ENCODE measurements at places on chromosomes 6 and 20.
A peak's percentile ranks its signal among the peaks of the same experiment; 100 is the strongest.

- DNase-seq, result no peak
Observed at GRCh38 chr6:148118244-148118643, 224.4 kb upstream of the SASH1 start.

- no peak for DNase-seq
Observed at GRCh38 chr6:47741807-47742206, 40.0 kb upstream of the OPN5 start.

DNA sequence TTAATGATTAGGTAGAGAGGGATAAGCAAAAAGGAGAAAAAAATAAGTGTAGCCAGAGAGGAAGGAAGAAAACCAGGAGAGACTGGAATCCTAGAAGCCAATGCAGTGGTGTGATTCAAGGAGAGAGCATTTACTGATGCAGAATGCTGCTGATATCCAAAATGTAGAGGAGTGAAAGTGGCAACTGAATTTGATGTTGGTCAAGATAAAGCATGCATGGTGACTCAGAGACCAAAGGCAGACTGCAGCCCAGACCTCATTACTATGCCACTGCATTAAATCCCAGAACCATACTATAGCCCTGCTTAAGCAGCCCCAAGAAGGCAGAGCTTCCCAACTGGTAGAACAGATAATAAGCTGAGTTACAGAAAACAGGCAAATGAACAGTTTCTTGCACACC lies 15.8 kb downstream of the KLHL32 start:
- no peak for DNase-seq

DNA sequence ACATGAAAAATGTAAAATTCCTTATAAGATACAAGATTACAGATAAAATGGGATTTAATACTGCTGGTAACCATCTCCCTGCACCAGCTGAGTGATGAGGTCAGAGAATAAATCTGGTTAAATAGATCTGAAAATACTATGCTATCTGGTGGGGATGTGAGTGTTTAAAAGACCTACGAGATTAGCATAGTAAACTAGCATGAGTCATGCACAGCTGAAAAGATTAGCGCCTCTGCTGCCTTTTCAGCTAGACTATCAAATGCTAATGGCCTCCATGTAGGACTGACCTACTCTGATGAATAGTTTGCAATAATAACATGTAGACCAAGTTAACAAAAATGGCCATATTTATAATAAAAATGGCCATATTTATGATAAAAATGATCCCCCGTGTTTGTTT lies 553.3 kb downstream of the C6orf118 start:
- DNase-seq, result no peak

- no peak for DNase-seq
Observed at GRCh38 chr6:154848580-154848979, 115.4 kb downstream of the SCAF8 start.

- DNase-seq, result no peak
Observed at GRCh38 chr6:3046295-3046694, 22.0 kb upstream of the RIPK1 start.

GRCh38 chr6:144595266-144595665 lies 310.1 kb downstream of the UTRN start:
- no peak for DNase-seq

GRCh38 chr6:25928562-25929324 lies 1.7 kb downstream of the SLC17A2 start:
- DNase-seq, result no peak

DNA sequence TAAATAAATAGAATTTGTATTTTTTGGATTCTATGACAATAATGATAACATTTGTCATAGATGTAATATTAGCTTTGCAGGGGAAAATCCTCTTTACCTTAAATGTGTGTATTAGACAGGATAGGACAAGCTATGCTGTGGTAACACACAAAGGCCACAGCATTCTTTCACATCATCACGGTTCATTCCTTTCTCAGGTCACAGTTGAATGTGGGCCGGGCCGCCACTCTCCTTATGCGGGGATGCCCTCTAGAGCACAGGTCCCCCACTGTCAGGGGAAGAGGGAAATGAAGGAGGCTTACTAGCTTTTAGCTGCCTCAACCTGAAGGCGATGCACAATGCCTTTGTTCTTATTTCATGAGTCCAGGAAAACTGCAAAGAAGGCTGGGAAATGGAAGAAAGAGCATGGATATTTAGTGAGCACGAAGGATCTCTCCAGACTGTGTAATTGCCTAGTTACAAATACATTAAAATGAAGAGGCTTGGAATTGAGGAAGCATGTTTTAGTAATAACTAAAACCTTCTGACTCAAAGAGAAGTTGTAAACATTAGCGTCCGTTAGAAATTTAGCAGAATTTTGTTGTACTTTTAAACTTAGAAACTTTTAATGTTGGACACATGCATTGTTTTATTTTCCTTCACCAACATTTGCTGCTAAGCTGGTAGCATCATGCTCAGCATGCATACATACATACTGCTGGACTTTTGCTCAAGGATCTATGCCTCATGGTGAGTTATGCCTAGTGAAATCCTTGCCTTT lies 248.9 kb upstream of the FOXQ1 start:
- no peak for DNase-seq

- peak; percentile 18 for DNase-seq
Observed at GRCh38 chr6:141988954-141989705, 143.6 kb upstream of the GJE1 start.

GRCh38 chr6:64040113-64040512 lies 404.5 kb downstream of the PHF3 start:
- no peak for DNase-seq

GRCh38 chr6:16700202-16700915 lies 60.9 kb downstream of the ATXN1 start:
- no peak for DNase-seq

DNA sequence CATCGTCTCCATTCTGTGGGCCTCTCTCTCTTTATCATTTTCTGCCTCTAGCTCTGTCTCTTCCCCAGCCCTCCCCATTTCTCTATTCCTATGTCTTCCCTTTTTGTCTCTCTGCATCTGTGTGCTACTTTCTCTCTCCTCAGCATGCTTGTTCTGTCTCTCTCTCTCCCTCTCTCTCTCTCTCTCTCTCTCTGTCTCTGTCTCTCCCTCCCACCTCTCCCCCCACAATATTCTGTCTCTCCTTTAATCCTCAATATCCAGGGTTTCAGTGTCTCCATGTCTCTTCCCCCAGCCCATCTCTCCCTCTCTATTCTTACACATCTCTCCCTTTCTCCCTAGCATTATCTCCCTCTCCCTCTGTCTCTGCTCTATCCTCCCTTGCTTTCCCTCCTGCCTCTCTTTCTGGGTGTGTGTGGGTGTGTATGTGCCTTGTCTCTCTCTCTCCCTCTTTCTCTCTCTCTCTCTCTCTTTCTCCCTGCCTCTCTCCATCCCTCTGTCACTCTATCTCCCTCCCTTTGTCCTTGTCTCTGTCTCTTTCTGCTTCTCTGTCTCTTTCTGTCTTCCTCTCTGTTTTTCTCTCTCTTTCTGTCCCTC lies 76.9 kb upstream of the SIRPA start:
- DNase-seq, result no peak

DNA sequence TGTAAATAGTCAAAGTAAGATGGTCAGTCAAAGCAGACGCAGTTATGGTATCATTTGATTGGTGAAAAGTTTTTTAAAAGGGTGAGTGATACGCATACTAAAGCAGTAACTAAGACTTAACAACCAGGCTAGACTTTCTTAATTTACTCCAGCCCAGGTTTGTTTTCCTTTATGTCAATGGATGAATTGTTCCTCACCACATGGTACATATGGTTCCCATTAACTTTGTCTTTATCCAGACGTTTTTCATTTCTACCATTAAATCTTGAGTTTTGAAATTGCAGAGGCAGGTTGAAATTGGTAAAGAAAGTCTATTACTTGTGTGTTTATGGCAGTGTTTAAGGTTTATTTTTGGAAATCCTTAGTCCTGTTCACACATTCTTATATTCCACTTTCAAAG lies 98.5 kb upstream of the SCGN start:
- no peak for DNase-seq

GRCh38 chr6:31952140-31952805 lies 6.4 kb downstream of the CFB start:
- DNase-seq, result no peak

DNA sequence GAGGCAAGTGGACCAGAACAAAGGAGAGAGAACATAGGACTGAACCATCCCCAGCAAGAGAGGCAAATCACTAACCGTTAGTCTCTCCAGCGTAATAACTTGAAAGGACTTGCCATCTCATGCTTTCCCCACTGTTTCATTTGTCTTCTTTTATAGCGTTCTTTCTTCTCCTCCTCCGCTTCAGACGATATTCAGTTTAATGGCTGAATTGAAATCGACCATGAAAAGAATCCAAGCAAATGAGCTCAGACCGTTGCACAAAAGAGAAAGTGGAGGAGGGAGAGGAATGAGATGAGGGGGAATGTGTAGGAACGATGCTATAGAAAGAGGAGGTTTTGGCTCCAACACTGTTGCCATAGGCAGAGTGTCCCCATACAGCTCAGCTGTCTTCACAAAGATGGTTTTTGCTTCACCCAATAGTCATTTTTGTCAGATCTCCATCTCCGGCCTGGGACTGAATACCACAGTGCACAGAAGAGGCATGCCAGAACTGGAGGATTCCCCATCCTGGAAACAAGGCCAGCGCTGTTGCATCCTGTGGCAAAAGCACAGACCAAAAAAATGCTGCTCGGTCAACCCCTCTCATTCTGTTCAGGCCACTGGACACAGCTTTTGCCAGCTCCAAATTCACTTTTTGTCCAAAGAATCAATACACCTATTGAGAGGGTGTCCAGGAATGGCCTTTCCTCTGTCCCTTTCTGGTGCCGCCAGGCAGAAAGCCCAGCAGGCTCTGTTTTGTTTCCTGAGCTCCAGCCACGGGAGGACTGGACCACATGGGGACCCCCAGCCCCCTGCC lies 176.1 kb downstream of the ID4 start:
- DNase-seq, result no peak

DNA sequence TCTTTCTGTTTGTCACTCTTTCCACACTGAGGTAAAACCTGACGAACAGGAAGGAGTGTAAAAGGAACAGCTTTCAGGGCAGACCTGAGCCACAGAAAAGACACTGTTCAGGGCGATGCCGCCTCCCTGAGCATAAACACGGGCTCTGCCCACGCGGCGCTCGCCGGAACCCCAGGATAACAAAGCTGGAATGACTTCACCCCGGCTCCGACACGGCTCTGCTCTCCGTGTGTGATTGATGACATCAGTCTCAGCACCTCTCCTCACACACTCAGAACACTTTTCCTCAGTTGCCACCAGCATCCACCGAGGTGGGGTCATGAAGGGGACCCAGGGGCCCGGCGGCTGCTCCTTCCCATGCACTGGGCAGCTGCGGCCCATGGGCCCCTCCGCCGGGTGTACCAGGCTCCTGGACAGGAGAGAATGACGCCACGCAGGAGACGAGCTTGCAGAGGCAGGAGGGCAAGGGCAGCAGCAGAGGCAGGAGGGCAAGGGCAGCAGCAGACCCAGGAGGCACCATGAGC lies 43.6 kb downstream of the DLL1 start:
- no peak for DNase-seq

All from activated CD4-positive, alpha-beta T cell treated with anti-CD3 and anti-CD28 coated beads for 24 hours (primary cell).